NCI-H1048 (cell line): ENCODE measurements at places on chromosomes 16 and 17.
A peak's percentile ranks its signal among the peaks of the same experiment; 100 is the strongest.

DNA sequence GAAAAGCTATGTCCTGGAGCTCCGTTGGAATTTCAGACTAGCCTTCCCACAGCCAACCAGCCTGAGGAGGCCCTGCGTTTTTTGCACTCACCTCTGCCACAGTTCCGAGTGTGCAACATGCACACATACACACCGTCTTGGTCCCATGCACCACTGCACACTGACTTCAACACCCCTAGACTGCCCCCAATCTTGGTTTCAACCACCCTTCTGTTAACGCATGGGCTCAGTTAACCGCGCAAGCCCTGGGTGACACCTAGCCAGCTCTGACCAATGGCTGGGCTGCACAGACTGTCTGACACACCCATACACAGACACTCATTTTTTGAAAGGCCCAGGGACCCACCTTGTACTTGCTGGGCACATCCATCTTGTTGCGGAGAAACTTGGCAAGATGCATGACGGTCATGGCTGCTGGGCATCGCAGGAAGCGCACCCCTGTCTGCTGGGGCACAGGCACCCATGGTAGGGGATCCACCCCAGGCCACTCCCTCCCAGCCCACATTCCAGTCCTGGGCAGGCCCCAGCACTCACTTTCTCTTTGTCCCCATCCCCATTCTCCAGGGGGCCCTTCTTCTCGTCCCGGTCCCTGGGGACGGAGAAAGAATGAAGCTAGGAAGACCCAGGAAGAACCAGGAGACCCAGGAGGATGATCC, 8.0 kb downstream of the CISD3 start:
- no peak for DNase-seq

DNA sequence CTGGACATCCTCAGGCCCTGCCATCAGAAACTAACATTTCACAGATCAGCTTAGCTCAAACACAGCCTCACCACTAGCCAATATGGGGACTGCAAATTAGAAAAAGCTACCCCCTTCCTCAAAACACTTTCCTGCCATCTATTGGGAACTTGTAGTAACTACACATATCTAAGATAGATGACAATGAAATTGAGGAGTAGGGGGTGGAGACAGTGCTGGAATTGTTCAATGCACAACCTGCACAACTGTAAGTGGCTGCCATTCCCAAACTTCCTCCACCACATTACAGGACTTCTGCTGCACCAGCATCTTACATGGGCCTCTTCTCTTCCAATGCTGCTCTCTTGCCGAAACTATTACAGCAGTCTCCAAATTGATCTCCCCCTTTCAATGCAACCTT, 21.9 kb downstream of the AIPL1 start:
- DNase-seq = no peak

DNA sequence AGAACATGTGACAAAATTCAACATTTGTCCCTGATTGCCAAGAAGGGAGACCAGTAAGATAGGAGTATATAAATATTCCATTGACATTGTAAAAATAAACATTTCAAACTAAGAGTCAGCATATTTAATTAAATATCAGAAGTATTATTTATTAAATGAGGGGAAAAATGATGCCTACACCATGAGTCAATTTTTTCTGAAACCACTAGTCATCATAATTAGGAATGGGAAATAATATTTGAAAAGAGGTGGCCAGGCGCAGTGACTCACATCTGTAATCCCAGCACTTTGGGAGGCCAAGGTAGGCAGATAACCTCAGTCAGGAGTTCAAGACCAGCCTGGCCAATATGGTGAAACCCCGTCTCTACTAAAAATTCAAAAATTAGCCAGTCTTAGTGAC, 2.1 kb downstream of the CMTM1 start:
- no peak for DNase-seq

GRCh38 chr17:33596899-33597298, 303.8 kb upstream of the ASIC2 start:
- DNase-seq = no peak

GRCh38 chr17:36749493-36749892, 148.1 kb downstream of the MRM1 start:
- no peak for DNase-seq

GRCh38 chr17:260031-260791, 78.8 kb upstream of the DOC2B start:
- no peak for DNase-seq

GRCh38 chr17:57675427-57676387, 69.4 kb downstream of the CCDC182 start:
- DNase-seq = peak; percentile 37

GRCh38 chr16:89945654-89946053, 2.9 kb upstream of the DEF8 start:
- DNase-seq = no peak

DNA sequence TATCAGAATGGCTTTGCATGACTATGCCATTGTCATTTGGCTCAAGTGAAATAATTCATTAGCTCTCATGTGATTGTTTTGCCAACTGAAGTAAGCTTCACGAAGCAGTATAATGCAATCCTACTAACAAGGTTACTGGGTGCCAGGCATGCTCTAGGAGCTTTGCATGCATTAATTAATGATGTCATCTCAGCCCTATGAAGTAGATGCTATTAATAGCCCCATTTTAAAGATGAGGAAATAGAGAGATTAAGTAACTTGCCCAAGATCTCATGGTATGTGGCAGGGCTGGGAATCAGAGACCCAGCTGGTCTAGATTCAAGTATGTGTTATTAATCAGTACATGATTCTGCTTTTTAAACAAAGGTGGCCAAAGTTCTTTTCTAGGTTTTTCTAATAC, 14.1 kb downstream of the KRT39 start:
- DNase-seq = no peak

DNA sequence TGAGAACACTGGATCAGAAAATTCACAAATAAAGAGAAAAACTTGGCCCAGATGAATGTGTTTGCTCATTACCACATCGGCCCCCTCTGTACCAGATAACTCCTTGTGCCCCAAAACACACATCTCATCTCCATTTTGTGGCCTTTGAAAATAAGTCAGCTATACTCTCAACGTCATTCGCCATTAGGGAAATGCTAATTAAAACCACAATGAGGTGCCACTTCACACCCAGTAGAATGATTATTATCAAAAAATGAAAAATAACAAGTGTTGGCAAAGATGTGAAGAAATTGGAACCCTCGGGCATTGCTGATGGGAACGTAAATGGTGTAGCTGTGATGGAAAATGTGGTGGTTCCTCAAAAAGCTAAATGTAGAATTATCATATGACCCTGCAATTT, 34.6 kb upstream of the AKTIP start:
- DNase-seq = no peak

- no peak for DNase-seq
Observed at GRCh38 chr17:19755392-19755791, 7.3 kb upstream of the ALDH3A1 start.

DNA sequence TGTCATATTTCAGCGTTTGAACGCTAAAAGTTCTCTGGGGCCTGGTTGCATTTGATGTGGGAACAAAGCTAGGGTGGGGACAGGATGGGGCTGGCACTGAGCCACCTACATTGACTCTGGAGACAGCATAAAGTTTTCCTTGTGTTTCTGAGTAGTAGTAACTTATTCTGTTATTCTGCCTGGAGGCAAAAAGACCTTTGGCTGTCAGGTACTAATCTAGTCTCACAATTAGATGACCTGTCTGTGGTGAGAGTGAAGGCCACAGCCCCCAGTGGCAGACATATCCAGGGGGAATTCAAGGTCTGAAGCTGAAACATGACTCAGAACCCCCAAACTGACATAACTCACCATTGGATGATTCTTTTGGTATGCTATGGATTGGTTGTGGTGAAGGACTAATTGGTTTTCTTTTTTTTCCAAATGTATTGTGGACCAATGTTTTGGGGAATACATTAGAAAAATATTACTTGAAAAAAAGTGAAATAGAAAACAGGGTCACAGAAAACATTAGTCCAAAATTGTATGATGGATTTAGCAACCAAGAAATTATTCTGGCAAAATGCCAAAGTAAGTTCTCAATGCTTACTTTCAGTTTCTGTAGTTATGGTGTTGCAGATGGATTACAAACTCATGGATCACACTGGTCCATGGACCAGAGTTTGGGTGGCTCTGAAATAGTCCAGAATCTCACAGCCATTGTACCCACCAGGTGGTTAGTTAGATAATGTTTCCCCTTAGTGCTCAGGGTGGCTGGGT, 10.5 kb upstream of the SALL1 start:
- no peak for DNase-seq

GRCh38 chr17:38327936-38328335, 15.8 kb downstream of the GPR179 start:
- DNase-seq = no peak

DNA sequence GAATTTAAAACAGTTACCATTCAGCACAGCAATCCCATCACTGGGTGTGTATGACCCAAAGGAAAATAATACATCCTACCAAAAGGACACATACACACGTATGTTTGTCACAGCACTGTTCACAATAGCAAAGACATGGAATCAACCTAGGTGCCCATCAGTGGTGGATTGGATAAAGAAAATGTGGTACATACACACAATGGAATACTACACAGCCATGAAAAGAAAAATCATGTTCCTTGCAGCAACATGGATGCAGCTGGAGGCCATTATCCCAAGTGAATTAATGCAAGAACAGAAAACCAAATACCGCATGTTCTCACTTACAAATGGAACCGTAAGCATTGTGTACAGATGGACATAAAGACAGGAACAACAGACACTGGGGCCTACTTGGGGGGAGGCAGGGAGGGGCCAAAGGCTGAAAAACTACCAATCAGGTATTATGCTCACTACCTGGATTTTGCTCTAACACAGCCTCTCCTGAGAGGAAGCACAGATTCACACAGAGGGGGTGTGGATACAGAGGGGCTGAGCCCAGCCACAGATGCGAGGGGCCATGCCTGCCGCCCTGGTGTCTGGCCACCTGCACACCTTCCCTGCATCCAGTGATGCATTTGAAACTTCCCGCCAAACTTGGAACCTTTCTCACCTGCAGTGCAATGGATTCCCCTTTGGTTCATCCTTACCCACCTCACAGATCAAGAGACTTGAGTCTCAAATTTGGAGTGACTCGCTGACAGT, 55.9 kb downstream of the USP22 start:
- no peak for DNase-seq

GRCh38 chr16:1915732-1916639, 2.2 kb downstream of the HS3ST6 start:
- no peak for DNase-seq

- no peak for DNase-seq
Observed at GRCh38 chr16:46822270-46822669, 8.7 kb downstream of the C16orf87 start.

- DNase-seq = no peak
Observed at GRCh38 chr16:57202095-57202886, 16.2 kb downstream of the RSPRY1 start.

DNA sequence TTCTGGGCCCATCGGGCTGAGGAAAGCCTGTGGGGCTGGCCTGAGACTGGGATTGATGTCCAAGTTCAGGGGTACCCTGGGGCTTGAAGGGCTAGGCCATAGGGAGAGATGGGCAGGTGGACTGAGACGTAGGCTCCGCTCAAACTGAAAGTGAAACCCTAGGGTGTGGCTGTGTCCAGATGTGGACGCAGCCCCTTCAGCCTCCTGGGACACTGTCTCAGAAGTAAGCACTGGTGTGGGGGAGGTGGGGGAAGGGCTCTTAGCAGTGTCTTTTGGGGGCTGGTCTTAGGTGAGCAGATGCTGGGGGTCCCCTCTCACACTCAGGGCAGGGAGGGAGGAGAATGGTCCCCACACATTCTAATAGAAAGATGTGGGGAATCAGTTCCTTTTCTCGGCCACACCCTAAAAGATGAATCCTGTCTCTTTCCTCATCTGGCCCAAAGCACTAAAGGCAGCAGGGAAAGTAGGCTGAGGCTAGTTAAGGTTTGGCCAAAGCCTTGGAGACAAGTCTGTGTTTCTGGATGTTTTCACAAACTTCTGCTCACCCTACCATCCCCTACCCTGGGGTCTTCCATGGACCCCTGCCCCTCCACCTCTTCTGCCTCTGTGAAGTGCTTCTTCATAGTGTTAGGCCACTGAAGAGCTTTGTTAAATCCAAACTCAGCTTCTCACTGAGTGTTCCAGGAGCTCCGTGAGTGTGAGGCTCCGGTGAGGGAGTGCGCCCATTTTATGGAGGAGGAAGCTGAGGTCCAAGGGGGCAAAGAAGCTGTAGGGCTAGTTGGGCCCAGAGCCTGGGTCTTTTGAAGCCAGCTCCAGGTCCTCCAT, 5.6 kb downstream of the FMNL1 start:
- DNase-seq = no peak

- no peak for DNase-seq
Observed at GRCh38 chr16:75267631-75268264, 16.3 kb upstream of the BCAR1 start.

GRCh38 chr17:77208217-77208808, 67.5 kb downstream of the SEC14L1 start:
- DNase-seq = no peak

- peak; percentile 46 for DNase-seq
Observed at GRCh38 chr17:42720996-42721583, 23.8 kb downstream of the EZH1 start.

GRCh38 chr16:57995721-57996405, 4.6 kb downstream of the ZNF319 start:
- no peak for DNase-seq

- no peak for DNase-seq
Observed at GRCh38 chr16:13231365-13231764, 330.0 kb downstream of the SHISA9 start.

GRCh38 chr17:7352503-7352889, 534 bp downstream of the KCTD11 start:
- no peak for DNase-seq

DNA sequence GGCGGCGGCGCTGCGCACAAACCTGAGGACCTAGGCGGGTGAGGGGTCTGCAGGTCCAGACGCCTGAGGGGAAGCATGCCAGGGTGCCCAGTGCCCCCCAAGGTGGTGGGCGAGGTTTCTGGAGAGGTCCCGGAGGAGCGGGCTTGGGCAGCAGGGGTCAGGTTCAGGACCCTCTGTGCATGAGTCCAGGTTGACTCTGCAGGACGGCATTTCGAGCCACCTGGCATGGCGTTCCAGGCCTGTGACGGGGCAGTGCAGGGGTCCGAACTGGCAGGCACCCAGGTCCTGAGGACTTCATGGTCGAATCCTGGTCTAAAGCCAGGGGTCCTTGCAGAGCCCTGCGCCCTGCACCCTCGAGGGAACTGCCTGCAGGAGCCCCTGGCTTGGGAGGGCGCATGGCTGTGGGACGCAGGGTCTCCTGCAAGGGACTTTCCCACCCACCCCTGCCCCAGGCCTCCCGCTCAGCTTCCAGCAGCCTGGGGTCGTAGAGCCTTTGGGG, 3.5 kb downstream of the SLC16A3 start:
- no peak for DNase-seq

- no peak for DNase-seq
Observed at GRCh38 chr16:59170099-59170712, 436.1 kb upstream of the GOT2 start.

GRCh38 chr17:43814026-43814425, 18.9 kb downstream of the MPP3 start:
- no peak for DNase-seq

- no peak for DNase-seq
Observed at GRCh38 chr17:18261146-18261515, 669 bp downstream of the MIEF2 start.

GRCh38 chr16:86520317-86521210, 10.2 kb downstream of the FOXF1 start:
- no peak for DNase-seq

- no peak for DNase-seq
Observed at GRCh38 chr17:17783116-17783824, 53.5 kb downstream of the SREBF1 start.
